ENCODE measurements at places on chromosomes 7 and 10.

GRCh38 chr10:127254276-127254675, 57.9 kb upstream of the INSYN2A start:
- DNase-seq, result no peak

DNA sequence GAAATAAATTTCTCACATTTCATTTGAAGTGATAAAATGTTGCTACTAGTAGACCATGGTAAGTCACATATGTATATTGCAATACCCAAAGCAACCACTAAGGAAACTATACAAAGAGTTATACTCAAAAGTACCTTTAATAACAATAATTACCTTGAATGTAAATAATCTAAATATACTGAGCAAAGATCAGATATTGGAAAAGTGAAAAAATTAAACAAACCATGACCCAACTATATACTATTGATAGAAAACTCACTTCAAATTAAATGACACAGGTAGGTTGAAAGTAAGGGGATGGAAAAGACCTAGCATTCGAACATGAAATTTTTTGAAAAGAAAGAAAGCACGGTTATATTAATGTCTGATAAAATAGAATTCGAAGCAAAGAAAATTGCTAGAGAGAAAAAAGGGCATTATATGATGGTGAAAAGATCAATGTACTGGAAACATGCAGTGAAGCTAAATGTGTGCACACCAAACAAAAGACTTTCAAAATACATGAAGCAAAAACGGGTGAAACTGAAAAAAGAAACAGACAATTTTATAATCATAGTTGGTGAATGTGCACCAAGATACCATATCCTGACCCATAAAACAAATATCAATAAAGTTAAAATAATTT, 29.1 kb downstream of the TFPI2 start:
- no peak for DNase-seq

DNA sequence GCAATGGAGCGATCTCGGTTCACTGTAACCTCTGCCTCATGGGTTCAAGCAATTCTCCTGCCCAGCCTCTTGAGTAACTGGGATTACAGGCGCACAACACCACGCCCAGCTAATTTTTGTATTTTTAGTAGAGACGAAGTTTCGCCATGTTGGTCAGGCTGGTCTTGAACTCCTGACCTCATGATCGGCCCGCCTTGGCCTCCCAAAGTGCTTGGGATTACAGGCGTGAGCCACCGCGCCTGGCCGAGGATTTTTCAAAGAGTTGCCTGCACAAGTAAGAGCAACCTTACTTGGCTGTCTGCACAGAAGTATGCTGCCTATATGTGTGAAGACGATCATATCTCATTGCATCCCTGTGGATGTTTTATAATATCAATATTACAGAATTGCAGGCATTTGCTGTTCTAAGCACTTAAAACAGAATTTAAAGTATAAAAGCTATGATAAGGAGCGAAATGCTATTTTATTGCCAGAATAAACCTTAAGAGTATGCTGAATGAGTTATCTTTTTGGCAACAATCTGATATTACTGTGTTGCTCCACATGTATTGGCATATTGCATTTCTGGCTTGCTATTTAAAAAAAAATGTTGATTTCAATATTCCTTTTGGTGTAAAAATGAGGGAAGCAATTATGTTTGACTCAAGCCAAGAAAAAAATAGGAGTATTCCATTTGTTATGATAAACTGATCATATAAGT, 379.4 kb upstream of the SEMA3D start:
- no peak for DNase-seq

- no peak for DNase-seq
Measured at GRCh38 chr10:48550977-48551376, 53.9 kb downstream of the ARHGAP22 start.

DNA sequence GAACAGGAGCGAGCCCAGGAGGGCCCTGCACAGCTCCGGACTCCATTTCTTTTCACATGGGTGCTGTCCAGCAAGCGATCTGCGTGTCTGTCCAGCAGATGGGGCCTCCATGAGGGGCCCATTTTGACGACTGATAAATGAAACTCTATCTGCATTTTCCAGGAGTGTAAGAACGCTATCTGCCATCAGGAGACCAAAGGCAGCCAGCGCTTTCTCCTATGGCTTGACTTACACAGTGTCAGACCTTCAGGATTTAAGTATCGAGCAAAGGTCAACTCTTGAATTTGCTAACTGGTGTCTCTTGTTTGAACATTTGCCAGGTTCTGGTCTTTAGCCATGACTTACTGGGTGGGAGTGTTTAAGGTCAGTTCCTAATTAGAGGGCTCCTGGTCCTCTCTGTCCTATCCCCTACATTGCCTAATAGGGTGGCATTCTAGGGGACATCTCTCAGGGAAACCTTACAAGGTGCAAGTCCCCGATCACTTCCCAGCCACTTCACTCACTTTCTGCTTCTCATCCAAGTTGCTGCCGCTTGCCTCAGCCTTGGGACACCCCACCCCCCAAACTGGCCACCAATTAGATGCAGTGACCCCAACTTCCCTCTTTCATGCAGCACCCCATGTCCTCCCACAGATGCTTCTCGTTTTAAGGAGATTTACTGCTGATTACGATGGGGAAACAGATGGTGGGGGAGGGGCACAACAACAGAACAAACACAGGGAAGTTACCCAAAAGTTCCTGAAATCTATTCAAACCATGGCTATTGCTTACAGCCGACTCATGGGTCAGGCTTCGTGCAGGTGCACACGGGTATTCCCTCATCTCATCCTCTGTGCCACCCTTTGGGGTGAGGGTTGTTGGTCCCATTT, 20.0 kb downstream of the VSIR start:
- DNase-seq, result no peak

- no peak for DNase-seq
Measured at GRCh38 chr10:27628621-27629020, 117.0 kb downstream of the MKX start.

Measured in stimulated activated CD4-positive, alpha-beta T cell treated with anti-CD3 and anti-CD28 coated beads, TNF-alpha, amount 100 ng/mL, for 4 hours (primary cell).